Cardiac muscle cell (in vitro differentiated cells and primary cell): ENCODE measurements at places on chromosomes 3 and 15. TPM values are rescaled to one million over a fixed set of nuclear protein-coding genes. Genes with fewer than 3 reads are reported as not detected.

DNA sequence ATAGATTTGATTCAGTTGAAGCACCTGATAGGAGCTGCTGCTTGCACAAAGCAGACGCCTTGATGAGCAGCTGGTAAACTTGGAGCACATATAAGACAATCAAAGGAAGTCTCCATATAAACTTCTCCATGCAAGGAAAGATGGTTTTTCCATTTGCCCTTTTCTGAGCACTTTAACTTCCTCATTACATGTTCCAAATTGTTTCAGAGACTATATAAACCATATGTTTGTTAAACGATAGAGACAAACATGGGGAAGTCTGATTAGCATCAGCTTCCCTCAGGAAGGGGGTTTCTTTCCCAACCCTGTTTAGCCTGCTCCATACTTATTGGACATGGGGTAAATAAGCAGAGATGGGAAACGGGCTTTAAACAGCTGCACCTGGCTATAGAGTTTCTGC, 88.0 kb downstream of the DHX36 start:
- DNase-seq, result no peak

- DNase-seq, result no peak
Observed at GRCh38 chr3:17175187-17175807, 290.5 kb downstream of the PLCL2 start.

GRCh38 chr3:2441558-2441957, 342.9 kb downstream of the CNTN4 start:
- DNase-seq, result no peak

PCSK6 gene
- 6.4 and 6.6 TPM in 2 replicates for total RNA-seq

STRA6 gene
- 32.5 and 49.6 TPM in 2 replicates for total RNA-seq

NANOGP8 gene
- total RNA-seq, result not detected in 2 replicates

GRCh38 chr3:58419780-58420507, 13.7 kb downstream of the PDHB start:
- DNase-seq, result peak; percentile 42

DNA sequence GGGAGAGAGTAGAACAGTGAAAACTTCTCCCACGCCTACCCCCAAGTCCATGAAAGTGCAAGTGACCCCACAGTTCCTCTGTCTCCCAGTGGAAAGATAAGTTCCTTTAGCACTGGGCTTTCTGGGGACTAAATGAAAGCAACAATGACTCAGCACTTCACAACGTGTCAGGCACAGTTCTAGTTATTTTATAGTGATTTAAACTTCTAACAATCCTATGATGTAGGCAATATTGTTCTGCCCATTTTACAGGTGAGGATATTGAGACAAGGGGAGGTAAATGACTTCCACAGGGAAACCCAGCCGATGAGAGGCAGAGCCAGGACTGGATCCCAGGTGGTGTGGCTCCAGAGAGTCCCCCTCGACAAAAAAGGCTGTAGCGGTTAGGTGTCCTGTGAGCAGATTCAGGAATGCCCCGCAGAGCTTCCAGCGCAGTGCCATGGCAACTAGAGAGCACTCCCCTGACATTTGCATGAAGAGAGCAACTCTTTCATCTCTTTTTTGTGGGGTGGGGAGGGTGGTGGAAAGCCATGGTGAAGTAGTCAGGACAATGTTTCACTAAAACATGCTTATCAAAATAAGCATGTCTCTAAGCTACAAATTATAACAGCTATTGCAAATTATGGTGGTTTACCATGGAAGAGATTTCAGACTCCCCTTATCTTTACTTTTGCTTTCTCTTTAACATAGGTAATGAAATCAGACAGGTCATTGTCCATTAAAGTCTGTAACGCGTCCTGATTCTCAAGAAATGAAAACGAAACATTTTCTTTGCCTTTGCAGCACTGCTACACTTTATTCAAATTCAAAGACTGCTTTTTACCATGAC, 62.1 kb downstream of the NR2F2 start:
- DNase-seq, result no peak

DNA sequence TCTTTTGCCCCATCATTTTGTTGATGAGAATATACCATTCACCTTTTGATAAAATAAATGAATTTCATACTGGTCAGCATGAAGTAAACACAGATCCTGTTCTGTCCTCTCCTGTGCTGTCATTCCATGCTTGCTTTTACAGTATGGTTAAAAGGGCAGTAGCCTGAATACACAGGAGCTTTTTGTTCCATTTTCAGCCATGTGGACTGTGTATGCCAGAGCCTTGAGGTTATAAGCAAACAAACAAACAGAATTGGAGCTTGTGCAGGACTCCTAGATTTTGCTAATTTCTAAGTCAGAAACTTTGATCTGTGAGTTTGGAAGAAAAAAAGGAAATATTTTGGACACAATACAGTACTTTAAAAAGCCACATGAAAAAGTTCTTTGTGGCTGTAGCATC, 91.9 kb downstream of the LRRC28 start:
- DNase-seq, result no peak
